ENCODE measurements at places on chromosomes 1 and 21.

GRCh38 chr1:230306169-230306568 lies 120.0 kb downstream of the PGBD5 start:
- no peak for DNase-seq

GRCh38 chr1:229380536-229381160 lies 37.8 kb upstream of the CCSAP start:
- peak; percentile 84 for DNase-seq

- no peak for DNase-seq
Observed at GRCh38 chr1:154864189-154864975, 5.7 kb downstream of the KCNN3 start.

- DNase-seq, result peak; percentile 11
Observed at GRCh38 chr1:92902406-92902744, 58.9 kb downstream of the DIPK1A start.

- no peak for DNase-seq
Observed at GRCh38 chr1:31523769-31524168, 52.5 kb upstream of the TINAGL1 start.

DNA sequence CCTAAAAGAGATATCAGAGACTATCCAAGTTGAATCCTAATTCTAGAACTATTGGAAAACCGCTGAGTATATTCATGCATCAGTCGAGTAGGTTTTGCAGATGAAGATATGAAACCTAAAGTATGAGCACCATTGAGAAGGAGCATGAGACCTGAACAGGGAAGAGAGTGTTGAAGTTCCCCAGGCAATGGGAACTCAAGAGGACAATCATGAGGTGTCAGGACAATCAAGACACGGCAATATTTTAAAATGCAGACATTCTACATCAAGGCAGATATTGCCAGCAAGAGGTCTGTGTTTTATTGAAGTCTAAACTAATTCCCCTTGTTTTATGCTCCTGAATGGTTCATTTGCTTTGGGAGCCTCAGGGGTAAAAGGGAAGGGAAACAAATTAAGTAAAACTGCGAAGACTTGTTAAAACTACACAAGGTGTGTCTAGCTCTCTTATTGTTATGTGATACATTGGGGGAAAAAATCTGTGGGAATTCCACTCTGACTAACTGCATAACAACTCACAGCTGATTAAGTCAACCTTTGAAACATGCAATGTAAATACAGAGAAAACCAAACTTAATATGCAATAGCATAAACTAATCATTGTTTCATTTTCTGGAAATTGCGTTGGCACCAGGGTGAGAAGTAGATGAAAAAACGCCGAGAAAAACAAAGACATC lies 347.9 kb upstream of the ADGRL2 start:
- no peak for DNase-seq

Data from NCI-H82 (cell line).